LHCN-M2 (cell line): ENCODE measurements at places on chromosomes 2 and 18. TPM values are rescaled to one million over a fixed set of nuclear protein-coding genes. Genes with fewer than 3 reads are reported as not detected.
A peak's percentile ranks its signal among the peaks of the same experiment; 100 is the strongest.

Gene SERPINB10
- total RNA-seq = not detected in 2 replicates

Gene STAT4
- total RNA-seq = 0.13 and 0.75 TPM in 2 replicates

DNA sequence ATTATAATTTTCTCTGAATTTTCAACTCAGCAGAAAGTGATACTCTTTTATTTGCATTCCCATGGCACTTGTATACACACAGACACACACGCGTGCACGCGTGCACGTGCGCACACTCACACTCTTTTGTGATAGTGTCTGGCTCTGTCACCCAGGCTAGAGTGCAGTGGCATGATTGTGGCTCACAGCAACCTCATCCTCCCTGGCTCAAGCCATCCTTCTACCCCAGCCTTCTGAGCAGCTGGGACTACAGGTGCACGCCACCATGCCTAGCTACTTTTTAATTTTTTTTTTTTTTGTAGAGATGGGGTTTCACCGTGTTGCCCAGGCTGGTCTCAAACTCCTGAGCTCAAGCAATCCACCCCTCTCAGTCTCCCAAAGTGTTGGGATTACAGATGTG is 123.2 kb downstream of the MC4R start:
- no peak for DNase-seq

DNA sequence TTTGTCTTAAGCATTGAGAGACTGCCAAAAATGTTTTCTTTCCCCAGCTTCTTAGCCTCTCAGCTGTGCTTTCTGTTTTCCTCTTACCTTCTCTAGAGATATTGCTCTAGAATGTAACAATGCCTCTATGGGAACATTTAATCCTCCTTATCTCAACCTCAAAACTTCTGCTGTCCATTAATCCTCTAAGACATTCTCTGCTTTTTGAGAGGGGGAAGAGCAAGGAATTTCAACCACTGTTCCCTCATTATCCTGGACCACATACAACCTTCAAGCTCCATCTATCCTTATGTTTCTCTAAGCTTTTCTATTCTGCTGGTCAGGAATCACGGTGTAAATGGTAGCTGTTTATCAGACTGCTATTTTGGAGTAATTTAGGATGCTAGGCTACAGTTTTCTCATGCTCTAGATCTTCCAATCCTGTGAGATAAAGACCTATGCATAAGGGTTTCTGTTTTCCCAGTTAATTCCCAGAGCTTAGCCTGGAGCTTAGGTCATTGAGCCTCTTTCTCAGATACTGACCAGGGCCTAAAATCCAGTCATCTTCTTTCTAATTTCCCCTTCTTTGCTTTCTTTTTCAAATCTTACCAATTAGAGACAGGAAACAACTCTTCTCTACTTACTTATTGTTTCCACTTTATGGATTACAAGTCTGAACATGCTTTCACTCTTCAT is 282.0 kb downstream of the CALCRL start:
- DNase-seq = peak; percentile 52

DNA sequence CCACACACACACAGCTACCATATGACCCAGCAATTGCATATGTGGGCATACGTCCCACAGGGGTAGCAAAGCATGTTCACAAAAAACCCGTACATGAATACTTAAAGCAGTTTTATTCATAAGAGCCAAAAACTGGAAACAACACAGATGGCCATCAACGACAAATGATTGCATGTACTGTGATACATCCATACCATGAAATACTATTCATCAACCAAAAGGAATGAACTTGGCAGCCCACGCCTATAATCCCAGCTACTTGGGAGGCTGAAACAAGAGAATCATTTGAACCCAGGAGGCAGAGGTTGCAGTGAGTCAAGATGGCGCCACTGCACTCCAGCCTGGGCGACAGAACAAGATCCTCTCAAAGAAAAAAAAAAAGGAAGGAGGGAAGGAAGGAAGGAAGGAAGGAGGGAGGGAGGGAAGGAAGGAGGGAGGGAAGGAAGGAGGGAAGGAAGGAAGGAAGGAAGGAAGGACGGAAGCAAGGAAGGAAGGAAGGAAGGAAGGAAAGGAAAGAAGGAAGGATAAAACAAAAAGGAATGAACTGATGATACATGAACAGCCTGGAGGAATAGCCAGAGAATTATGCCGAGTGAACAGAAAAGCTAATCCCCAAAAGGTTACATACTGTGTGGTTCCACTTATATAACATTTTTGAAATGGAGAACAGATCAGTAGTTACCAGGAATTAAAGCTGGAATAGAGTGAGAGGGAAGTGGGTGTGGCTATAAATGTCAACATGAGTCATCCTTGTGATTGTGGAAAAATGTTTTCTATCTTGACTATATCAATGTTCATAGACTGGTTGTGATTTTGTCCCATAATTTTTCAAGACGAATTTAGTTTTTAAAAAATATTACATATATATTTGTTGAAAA is 19.6 kb upstream of the YPEL5 start:
- DNase-seq = peak; percentile 9
